Vagina (tissue), 2 donors: ENCODE measurements at places on chromosomes 7 and 10.

GRCh38 chr10:57699944-57700343 is 567.8 kb downstream of the IPMK start:
- no peak for DNase-seq

GRCh38 chr7:91656541-91657482 is 223.7 kb downstream of the MTERF1 start:
- no peak for DNase-seq

GRCh38 chr10:48798481-48799254 is 114.0 kb downstream of the WDFY4 start:
- no peak for DNase-seq

GRCh38 chr10:62068464-62068863 is 167.0 kb downstream of the ARID5B start:
- DNase-seq, result no peak

DNA sequence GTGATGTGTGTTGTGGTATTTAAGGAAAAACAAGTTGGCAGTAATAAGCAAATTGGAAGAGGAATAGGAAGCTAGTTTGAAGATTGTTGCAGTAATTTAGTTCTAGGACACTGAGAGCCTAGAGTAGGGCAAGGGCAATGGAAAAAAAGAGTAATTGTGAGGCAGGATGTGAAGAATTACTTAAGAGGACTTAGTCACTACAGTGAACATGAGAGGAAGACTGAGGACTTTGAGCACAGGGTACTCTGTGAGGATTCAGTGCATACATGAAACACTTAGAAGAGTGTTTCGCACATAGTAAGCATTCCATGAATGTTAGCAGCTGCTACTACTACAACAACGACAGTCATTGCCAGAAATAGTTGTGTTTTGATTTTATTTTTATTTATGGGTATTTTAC is 30.9 kb upstream of the DKK1 start:
- no peak for DNase-seq

GRCh38 chr7:155209478-155210319 is 88.0 kb upstream of the INSIG1 start:
- no peak for DNase-seq

- no peak for DNase-seq
Measured at GRCh38 chr10:28444031-28444430, 88.9 kb upstream of the WAC start.

DNA sequence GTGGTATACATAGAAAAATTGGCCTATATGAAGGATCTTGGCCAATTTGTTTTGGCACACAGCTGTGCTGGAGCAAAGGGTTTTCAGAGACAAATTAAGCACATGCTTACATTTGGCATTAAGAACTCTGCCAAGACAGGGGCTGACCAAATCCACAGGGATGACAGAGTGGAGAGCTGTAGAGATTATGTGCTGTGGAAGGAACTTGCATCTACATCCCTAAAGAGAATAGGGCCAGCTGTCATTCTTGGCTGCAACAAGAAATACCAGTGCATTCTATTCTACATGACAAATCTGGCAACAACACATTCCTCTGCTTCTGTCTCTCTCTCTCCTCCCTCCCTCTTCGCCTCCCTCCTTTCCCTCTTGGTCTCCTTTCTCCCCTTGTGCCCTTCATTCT is 75.6 kb downstream of the POM121L12 start:
- DNase-seq, result no peak
